ENCODE measurements at places on chromosomes 6 and 20. TPM values are rescaled to one million over a fixed set of nuclear protein-coding genes. Genes with fewer than 3 reads are reported as not detected.

Gene BPIFA1
- total RNA-seq, result not detected

DNA sequence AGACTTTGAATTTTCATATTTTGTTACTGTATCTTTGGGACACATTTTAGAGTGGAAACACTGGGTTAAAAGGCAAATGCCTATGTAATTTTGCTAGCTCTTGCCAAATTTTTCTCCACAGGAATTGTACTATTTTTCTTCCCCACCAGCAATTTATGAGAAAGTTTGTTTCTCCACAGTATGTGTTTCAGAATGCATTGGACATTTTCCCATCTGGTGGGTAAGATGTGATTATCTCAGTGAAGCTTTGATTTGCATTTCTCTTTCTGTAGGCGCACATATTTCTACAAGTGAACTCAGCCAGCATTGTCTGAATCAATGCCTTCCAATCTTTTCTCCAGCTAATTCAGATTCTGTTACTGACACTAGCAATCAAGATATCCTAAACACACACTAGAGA lies 157.8 kb downstream of the RCAN2 start:
- no peak for DNase-seq

- DNase-seq, result no peak
Measured at GRCh38 chr20:58652606-58653294, 1.7 kb downstream of the STX16 start.

GRCh38 chr6:135798751-135799515 lies 52.6 kb upstream of the PDE7B start:
- DNase-seq, result no peak

GRCh38 chr6:12298995-12299394 lies 8.8 kb downstream of the EDN1 start:
- no peak for DNase-seq

GRCh38 chr6:139030228-139030963 lies 1.9 kb downstream of the ABRACL start:
- no peak for DNase-seq

Measured in mesenteric fat pad (tissue), 1 donor.